ENCODE measurements at places on chromosomes 5 and 9.

DNA sequence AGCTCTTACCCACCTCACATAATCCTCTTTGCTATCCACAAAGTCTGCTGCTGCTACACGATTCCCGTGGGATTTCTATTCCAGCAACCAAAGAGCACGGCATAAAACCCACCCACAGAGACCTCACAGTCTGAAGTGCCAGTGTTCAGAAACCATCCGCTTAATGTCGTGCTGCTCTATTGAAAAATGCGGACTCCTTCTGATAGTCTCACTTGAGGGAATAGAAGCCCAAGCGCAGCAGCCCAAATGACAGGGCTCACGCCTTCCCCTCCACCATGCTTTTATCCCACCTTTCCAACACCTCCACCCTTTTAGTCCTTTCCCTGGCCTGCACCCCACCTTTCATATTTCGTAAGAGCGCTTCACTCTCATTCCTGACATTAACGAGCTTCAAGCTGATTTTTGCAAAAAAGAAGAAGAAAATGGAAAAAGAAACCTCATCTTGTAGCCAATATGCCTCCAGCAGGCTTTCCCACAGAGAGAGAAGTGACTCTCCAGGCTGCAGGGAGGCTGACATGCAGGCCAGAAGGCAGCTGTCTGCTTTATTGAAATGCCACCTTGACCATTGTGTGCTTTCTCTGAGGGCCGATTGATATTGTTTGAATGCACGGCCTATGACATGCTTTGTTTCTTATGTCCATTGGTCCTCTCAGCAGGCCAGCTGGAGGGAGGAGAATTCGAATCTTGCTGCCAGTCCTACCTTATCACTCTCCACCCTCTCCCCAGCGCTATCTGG lies 70.6 kb upstream of the PCSK1 start:
- no peak for DNase-seq

DNA sequence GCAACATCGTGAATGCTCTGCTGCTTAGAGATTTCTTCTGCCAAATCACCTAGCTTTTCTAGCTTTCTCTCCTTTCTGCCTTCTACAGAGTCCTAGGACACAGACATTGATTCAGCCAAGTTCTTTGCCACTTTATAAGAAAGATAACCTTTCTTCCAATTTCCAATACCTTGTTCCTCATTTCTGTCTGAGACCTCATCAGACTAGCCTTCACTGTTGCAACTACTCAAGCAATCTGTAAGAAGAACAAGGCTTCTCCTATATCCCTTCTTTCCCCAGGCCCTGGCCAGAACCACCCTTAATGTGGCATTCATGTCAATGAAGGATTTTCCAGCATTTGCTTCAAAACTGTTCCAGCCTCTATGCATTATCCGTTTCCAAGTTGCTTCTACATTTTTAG lies 24.3 kb downstream of the FBXO10 start:
- no peak for DNase-seq

DNA sequence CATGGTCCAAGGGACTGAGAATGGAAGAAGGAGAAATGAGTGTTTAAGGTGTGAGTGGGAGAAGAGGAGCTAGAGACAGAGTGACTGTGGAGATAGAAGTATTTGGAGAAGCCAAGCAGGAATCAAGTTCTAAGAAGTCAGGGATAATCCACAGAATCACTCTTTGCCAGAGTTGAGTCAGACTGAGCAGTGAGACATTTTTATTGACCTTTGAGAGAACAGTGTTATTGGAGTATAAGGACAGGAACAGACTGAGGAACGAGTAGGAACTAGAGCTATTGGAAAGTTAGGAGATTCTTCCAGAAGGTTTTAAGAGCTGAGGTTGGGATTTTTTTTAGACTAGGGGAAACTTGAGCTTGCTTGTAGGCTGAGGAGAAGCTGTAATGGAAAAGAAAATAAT lies 37.2 kb downstream of the RCL1 start:
- no peak for DNase-seq

GRCh38 chr5:74414228-74414627 lies 226.3 kb downstream of the ENC1 start:
- DNase-seq = no peak

DNA sequence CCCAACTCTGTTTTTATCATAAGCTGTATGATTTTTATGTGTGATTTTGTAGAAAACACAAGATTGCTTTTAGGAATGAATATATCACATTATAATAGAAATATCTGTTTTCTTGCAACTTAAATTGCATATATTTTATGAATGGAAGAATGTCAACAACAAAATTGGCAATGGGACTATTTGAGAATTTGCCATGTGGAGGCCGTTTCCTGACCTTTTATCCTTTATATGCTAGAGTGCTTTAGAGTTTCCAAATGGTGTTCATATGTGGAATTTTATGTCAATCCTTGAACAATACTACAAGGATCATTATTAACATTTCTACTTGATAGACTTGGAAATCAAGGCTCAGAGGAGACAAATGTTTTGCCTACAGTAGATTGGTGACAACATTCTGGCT lies 34.2 kb downstream of the ITGA1 start:
- DNase-seq = no peak

DNA sequence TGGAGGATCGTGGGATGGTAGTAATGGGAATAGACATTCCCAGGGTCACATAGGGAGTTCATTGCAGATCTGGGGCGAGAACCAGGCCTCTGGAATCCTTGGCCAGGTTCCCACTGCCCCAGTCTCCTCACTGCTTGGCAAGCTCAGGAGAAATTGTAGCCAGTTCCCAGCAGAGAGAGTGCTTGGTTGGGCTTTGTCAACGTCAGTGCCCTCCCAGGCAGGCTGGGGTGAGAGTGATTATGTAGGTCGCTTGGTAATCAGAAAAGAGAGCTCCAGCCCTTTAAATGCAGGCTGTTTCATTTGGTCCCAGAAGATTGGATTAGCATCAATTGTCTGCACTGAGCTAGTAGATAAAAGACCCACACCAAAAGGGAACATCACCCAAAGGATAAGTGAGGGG lies 51.8 kb upstream of the GALNT10 start:
- DNase-seq = no peak

- DNase-seq = no peak
Observed at GRCh38 chr9:19116107-19116790, 11.0 kb downstream of the PLIN2 start.

GRCh38 chr9:114098021-114098935 lies 814 bp downstream of the KIF12 start:
- no peak for DNase-seq

DNA sequence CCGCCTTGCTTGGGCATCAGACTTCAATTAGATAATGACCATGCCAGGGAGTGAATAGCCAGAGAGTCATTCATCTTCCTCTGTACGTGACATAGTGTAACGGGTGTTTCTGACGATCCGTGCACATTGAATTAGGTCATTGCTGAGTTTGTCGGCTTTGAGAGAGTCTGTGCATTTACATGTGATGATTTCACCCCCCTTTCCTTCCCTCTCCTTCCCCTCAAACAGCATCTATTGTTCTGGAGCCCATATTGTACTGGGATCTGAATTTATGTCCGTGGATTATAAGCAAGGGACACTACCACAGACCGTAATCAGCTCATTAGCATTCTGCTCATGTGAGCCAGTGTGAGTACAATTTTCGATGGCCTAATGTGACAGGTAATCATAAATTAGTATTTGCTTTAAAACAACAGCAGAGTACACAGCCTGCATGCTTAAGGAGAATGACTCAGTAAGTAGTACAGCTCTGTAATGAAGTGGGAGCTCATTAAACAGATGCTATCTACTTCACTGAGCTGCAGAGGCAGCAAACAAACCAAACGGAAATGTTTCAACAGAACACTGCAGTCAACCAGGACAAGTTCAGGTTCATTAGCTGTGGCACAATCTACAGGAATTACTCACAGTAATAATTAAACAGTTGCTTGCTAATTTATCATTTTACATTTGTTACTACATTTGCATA lies 302.1 kb downstream of the CSNK1G3 start:
- no peak for DNase-seq

- no peak for DNase-seq
Observed at GRCh38 chr9:103533318-103533717, 538.2 kb downstream of the CYLC2 start.

DNA sequence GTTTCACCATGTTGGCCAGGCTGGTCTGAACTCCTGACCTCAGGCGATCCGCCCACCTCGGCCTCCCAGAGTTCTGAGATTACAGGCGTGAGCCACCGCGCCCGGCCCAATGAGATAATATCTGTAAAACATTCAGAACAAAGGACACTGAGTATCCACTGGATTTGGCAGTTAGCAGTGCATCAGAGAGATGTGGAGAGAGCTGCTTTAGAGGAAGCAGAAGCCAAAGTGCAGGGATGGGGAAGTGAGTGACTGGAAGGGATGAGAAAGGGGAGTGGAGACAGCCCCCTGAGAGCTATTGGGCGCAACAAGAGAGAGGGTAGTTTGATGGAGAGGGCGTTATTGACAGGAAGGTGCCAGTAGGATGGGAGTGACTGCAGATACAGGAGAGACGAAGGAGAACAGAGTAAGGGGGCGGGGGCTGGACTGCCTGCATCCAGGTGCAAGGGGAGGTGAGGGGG lies 157.5 kb upstream of the SHB start:
- no peak for DNase-seq

GRCh38 chr9:70392850-70393249 lies 21.6 kb downstream of the KLF9 start:
- DNase-seq = no peak

DNA sequence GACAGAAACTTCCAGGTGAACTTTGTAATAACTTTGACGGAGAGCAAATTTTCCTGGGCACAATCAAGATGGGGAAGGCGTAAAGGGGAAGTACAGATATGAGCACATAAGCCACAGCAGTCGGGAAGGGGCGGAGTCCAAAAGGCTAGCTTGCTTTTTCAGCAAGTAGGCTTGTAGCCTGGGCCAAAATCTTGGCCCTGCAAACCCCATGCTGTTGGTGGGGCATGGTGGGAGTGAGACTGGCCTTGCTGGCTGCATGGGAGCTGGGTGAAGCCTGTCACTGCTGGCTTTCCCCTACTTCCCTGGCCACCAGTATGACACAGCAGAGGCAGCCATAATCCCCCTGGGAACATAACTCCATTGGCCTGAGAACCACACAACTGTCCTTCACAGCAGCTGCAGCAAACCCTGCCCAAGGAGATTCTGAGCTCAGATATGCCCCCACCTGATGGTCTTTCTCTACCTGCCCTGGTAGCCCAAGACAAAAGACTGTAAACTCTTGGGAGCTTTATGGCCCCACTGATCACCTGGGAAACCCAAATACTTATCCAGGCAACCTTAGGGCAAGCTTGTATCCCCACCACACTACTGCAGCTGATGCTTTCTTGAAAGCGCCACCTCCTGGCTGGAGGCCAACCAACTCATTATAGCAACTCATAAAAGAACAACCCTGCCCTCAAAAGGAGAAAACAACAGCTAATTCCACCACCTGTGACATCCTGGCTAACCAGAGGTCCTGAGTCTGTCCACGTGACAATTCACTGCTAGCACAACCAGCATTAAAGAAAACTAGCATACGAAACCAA lies 24.0 kb downstream of the DCTN4 start:
- no peak for DNase-seq

GRCh38 chr5:3598769-3599211 lies 3.2 kb downstream of the IRX1 start:
- DNase-seq = no peak

GRCh38 chr5:144198386-144198785 lies 27.7 kb downstream of the KCTD16 start:
- DNase-seq = no peak

GRCh38 chr5:62974623-62975022 lies 396.0 kb downstream of the LRRC70 start:
- no peak for DNase-seq

Measured in activated CD8-positive, alpha-beta memory T cell treated with anti-CD3 and anti-CD28 coated beads, Interleukin-2, amount 50 U/mL, for 4 hours (primary cell).